Activated naive CD4-positive, alpha-beta T cell treated with anti-CD3 and anti-CD28 coated beads, Interleukin-2, amount 50 U/mL, for 72 hours (primary cell): ENCODE measurements at places on chromosomes 5 and 9. TPM values are rescaled to one million over a fixed set of nuclear protein-coding genes. Genes with fewer than 3 reads are reported as not detected.

Gene GPR151
- not detected for total RNA-seq

Gene TUBB4B
- 277 TPM for total RNA-seq

Gene P4HA2
- total RNA-seq = 21.6 TPM

Gene FAM170A
- not detected for total RNA-seq

Gene DCP2
- 82.8 TPM for total RNA-seq

Gene TAF7
- 44.7 TPM for total RNA-seq

Gene SMIM33
- total RNA-seq = 0.11 TPM

Gene PCDHA3
- total RNA-seq = not detected

Gene SLC1A3
- total RNA-seq = not detected

Gene PCDHGC3
- total RNA-seq = not detected

Gene LCN12
- total RNA-seq = 2.0 TPM

Gene PPP1R26
- 0.54 TPM for total RNA-seq

DNA sequence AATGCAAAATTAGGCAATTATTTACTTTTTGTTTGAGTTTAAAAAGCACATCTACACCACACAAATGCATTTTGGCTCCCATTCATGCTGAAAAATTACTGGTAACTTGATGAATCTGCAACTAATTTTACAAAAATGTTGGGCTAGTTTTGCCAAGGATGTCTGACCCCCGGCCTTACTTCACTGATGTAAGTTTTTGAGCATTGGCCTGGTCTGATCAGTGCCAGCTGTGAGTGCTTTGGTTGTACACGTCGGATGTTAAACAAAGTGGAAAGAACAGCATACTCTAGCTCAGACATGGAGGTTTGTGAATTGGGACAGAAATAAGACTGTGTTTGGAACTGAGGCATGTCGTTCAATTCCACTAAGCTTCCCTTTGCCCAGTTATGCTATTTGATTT lies 1044.2 kb downstream of the TLE4 start:
- no peak for DNase-seq

DNA sequence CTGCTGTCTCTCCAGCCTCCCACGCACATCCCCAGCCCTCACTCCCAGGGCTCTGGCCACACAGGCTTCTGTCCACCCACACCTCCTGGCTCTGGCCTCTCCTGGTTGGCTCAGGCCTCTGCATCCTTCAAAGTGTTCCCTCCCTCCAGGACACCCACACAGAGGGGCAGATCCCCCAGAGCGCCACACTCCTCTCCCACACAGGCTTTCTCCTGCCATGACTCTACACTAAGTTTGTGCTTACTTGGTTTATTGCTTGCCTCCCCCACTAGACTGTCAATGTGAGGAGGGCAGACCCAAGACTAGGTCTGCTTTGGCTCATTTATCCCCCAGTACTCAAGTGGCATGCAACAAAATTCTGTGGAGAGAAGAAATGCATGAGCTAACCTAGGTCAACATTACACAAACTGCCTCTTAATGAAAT lies 67.0 kb upstream of the SPOCK1 start:
- no peak for DNase-seq

DNA sequence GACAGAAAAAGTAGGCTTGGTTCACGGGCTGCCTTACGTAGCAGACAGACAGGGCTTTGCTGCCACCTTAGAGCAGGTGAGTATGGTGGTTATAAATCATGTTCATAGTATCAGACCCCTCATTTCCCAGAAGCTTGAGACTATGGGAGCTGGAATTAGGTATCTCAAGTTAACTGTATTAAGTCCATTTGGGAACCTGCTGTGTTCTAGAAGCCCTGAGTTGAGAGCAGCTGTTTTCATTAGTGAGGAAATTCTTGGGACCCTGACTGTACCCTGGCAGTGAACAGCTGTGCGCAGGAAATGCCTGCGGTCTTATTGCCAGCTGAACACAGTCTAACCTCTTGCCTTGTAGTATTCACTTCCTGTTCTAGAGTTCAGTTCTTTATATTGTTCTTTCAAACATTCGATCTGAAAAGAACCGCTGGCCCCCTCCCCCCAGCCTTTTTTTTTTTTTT lies 29.8 kb downstream of the UGCG start:
- peak; percentile 23 for DNase-seq

GRCh38 chr9:133167769-133168168 lies 4.1 kb upstream of the GBGT1 start:
- DNase-seq = no peak

DNA sequence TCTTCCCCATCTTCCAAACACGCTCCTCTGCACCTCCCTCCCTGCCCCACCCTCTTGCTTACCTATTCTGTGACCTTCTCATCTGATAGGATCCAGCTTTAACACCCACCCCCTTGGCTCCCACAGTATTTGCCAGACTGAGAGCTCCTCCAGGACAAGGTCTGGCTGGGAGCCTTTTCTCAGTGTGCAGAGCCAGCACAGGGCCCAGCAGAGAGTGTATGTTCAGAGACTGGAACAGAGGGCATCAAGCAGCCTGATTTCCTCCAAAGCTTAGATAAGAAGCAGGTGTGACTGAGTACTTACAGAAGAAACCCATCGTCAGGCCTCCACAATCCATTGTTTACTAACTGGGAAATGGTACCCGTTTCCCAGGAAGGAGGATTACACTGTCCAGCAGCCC lies 26.6 kb downstream of the LHX6 start:
- DNase-seq = no peak

DNA sequence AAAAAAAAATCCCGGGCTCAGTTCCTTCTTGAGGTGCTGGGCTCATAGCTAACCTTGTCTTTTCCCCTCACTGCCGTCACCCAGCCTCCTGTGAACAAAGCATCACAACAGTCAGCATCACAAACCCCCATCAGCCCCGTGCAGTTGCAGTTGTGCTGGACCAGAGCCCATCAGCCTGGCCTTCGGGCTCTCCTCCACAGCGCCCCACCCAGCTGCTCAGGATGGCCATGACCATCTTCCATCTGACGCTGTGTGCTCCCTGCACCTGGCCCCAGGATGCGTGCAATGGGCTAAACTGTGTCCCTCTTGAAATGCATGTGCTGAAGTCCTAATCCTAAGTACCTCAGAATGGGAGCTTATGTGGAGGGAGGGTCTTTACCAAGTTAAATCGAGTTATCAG lies 48.1 kb downstream of the NSUN2 start:
- DNase-seq = no peak

DNA sequence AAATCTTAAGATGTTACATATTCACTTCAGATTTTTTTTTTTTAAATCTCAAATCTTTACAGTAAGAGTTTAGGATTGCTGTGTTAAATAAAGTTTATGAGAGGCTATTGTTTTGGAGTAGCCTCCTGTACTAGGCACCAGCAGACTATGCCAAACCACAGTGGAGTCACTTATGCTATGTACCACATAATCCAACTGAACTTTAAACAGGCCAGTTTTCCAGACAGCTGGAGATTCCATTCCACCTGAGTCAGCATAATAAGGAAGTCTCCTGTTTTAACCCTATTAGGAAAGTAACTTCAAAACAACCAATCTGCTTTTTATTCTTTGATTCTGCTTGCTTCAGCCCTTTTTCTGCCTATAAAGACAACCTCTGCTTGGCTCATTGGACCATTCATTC lies 205.2 kb downstream of the CSNK1G3 start:
- no peak for DNase-seq

GRCh38 chr5:35198075-35198474 lies 32.2 kb downstream of the PRLR start:
- DNase-seq = no peak

DNA sequence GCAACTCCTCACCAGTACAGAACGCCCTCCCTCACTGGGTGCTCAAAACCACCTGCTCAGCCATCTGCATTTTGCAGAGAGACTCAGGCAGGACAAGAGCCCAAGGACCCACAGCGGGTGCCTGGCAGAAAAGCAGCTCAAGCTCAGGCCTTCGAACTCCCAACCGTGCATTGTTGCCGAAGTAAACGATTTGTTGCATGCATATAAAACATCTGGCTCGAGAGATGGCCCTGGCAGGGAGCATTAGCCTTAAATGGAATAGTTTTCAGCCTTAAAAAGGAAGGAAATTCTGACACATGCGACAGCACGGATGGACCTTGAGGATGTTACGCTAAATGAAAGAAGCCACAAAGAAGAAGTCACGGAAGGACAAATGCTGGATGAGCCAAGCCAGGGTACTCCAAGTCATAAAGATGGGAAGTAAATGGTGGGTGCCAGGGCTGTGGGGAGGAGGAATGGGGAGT lies 160.4 kb upstream of the PHYKPL start:
- DNase-seq = peak; percentile 18

DNA sequence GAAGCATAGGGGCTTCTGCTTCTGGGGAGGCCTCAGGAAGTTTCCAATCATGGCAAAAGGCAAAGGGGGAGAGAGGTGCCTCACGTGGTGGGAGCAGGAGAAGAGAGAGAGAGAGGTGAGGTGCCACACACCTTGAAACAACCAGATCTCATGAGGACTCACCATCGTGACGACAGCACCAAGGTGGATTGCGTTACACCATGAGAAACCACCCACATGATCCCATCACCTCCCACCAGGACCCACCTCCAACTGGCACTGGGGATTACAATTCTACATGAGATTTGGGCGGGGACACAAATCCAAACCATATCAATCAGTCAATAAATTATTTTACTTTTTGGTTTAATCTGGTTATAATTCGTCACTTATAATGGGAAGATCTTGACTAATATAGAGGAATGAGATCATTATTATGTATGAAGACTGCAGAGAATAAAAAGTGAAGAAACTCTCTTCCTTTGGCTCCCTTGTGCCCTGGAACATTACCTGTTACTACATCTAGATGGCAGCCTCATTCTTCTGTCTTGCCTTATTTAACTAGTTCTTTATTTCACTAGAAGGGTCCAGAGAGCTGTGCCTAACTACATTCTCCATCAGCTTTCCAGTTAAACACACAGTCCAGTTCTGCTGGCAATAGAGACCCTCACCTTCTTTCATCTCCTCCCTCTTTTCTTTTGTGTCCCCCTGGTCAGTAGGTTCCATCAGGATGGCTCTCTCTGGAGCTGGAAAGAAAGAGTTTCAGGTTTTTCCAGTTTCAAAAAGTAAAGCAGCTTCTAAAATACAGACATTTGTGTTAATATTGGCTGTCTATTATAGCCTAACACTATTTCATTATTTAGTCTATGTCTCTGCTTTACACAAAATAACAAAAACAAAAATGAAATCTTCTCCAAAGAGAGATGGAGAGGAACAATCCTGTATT lies 21.7 kb upstream of the SPINK7 start:
- no peak for DNase-seq

- DNase-seq = no peak
Observed at GRCh38 chr5:174608631-174609097, 115.7 kb upstream of the MSX2 start.

DNA sequence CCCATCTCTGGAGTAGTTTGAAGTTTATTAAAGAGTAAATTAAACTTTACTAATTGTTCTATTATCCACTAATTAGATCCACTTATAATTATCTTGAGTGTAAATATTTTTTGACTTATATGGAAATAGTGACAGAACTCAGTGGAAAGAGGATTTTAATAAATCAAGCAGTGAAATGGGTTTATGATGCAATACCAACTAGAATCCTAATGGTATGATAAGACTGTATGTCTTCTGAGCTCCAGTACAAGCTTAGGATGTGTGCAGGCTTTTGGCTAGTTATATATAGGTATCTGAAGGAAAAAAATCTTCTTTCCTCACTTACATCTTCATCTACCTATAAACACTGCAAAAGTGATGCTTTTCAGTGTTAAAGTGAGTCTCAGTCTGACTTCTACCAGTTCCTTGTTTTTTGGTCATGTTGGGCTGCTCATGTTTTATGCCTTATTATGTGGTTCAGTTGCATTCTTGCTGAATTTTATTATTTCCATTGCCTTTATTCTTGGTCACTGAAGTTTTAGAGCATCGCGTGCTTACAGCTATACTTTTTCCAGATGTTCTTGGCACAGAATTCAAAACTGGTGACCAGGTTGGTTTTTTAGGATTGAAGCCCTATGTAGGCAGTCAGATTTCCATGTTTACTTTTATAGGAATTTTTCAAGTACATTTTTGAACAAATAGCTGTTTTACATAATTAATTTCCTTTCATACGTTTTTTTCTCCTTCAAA lies 30.5 kb downstream of the XRCC4 start:
- no peak for DNase-seq

DNA sequence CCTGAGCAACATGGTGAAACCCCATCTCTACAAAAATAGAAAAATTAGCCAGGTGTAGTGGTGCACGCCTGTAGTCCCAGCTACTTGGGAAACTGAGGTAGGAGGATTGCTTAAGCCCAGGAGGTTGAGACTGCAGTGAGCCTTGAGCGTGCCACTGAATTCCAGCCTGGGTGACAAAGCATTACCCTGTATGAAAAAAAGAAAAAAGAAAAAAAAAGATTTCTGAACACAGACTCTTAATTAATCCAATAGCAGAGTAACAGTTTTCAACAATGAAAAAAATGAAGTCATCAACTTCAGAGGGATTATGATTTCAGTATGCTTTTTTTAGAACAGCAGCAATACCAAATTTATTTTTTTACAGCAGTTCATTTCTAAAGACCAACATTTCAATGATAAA lies 118.8 kb upstream of the TNPO1 start:
- no peak for DNase-seq

GRCh38 chr9:94685359-94685758 lies 41.1 kb upstream of the AOPEP start:
- no peak for DNase-seq

DNA sequence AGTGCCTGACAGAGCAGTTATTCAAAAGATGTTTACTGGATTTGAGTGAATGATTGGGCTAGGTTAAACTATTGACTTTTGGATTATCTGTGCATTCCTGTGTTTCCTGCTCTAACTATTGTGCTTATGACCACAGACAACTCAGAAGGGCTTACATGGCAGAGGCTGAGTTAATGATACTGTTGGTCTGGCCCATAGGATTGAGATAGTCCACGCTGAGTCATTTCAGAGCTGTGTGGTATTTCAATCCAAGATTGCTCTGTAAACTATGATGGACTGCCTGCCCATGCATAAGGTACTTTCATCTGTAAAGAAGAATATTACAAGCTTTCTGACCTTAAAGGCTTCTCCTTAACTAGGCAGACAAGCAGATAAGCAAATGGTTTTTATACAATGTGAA lies 49.1 kb upstream of the SLIT3 start:
- no peak for DNase-seq

DNA sequence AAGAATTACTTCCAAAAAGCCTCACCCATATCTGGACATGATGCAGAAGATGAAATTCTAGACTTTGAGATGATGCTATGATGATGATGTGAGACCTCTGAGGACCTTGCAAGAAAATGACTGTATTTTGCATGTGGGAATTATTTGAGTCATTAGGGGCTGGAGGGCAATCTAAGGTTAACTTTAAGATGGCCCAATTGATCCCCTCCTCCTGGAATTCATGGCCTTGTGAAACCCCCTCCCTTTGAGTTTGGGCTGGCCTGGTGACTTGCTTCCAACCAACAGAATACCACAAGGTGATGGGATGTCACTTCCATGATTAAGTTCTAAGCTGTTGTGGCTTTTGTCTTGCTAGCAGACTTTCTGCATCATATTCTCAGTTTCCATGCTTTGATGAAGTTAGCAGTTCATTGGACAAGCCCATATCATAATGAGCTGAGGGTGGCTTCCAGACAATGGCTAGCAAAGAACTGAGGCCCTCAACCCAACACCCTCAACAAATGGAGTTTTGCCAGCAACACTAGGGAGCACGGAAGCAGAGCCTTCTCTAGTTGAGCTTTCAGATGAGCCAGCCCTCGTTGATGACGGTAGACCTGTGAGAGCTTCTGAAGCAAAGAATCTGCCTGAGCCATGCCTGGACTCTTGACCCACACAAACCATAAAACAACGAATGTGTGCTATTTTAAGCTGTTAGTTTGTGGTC lies 7.4 kb upstream of the AMACR start:
- DNase-seq = peak; percentile 55

- DNase-seq = no peak
Observed at GRCh38 chr9:136613824-136614371, 48.8 kb upstream of the EGFL7 start.
